ENCODE measurements at places on chromosomes 12 and 14.

DNA sequence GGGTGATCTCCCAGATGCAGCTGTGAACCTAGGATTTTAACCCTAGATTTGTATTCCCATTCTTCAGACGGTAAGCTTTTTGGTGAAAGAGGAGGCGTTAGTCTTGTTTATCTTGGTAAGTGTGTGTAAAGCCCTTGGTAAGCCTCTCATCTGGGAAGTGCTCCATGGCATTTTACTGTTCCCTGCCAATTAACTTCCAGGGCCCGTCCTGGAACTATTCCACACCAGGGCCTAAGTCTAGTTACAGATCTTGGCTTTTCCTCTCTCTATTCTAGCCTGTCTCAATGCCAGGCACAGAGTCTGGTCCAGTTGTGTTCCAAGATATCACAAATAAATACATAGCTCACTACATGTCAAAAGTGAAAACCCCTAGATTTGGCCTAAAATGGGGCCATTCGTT, 42.4 kb downstream of the YEATS4 start:
- DNase-seq = no peak

- DNase-seq = no peak
Measured at GRCh38 chr14:36975834-36976233, 196.6 kb downstream of the SLC25A21 start.

- no peak for DNase-seq
Measured at GRCh38 chr12:2854669-2855453, 2.0 kb downstream of the TEX52 start.

GRCh38 chr12:18905134-18905533, 167.2 kb downstream of the CAPZA3 start:
- DNase-seq = no peak

- no peak for DNase-seq
Measured at GRCh38 chr12:127284021-127284420, 982.9 kb upstream of the TMEM132C start.

GRCh38 chr14:81363746-81364378, 36.3 kb downstream of the STON2 start:
- no peak for DNase-seq

- no peak for DNase-seq
Measured at GRCh38 chr12:8995021-8995775, 5.9 kb downstream of the KLRG1 start.

GRCh38 chr14:69315301-69315700, 55.3 kb downstream of the GALNT16 start:
- DNase-seq = no peak

- no peak for DNase-seq
Measured at GRCh38 chr12:105723066-105723465, 392.6 kb downstream of the C12orf75 start.

- no peak for DNase-seq
Measured at GRCh38 chr12:96183734-96184370, 10.3 kb upstream of the ELK3 start.

DNA sequence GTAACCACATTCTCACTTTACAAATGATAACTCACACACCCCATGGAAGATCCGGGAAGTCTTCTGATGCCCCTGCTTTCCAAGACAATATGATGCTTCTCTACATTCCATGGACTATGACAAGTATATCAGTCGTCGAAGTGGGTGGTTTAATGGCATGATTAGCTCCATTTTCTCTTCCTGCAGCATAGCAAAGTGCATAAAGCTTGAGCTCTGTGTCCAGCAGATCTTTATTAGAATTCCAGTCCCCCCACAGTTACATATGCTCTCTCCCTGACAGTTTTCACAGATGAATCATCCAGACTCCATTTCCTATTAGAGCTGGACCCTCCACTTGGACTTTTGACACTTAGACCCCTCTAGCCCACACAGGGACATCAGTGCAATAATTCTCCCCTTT, 174.9 kb downstream of the BCAT1 start:
- DNase-seq = no peak

DNA sequence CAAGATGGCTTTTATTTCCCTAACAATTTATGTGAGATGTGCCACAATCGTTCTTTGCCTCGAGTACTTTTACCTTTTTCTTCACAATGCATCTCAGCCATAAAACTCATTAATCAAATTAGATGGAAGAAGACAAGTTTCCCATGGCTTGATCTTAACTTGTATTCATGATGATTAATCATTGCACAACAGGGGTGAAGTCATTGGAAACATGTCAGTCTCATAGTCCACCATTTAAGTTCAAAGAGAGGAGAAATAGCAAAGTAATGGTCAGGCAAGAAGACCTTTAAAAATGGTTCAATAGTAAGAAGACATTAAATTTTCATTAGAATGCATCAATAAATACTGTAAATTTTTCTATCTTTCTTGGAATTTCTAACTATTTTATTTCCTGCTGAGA, 136.3 kb downstream of the FOXG1 start:
- no peak for DNase-seq

DNA sequence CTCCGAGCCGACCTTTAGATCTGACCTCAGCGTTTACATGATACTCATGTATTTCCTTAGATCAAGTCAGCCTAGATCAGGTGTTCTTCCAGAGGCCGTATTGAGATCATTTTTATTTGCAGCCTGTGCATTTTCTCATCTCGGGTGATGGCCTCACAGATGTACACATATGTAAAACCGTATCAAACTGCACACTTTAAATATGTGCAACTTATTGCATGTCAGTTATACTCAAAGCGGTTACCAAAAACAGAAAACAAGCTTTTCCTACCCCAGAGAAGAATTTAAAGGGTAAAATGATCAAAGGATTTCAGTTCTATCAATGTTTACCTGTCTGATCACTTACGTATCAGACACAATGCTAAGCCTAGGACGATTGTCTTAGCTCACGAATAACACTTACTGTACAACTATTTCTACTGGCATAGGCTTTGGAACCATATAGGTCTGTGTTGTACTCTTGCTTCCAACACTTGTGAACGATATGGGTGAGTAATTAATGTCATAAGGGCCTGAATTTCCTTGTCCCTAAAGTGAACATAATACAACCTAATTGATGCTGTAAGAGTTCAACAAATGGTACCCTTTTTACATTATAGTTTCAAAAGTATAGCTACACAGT, 628 bp upstream of the LLPH start:
- DNase-seq = no peak

- no peak for DNase-seq
Measured at GRCh38 chr12:78835493-78835892, 29.1 kb upstream of the SYT1 start.

DNA sequence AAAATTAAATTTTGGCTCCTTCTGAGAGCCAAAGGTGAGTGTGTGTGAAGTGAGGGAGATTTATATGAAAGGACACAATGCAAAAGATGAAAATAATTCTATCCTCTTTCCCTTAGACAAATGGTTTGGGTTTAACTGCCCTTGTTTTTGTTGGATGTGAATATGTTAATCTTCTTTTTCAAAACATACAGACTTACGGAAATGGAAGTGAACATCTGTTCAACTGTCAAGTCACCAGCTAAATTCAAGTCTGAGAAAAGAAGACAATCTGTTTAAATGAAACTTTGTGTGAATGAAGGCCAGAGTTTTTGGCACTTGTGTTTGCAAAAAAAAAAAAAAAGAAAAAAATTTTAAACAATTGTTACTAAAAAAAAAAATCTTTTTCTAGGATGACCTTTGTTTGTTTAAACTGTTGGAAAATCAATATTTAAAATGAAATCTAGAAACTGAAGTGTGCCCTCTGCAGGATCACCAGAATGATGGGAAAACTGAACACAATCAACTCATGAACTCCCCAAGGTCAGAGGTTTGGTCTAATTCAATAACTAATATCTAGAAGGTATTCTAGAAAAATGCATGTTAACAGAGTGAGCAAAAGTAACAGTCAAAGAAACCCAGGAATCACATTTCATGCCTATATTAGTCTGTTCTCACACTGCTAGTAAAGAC, 448.8 kb downstream of the FLRT2 start:
- no peak for DNase-seq

- no peak for DNase-seq
Measured at GRCh38 chr14:104442107-104442551, 137.4 kb upstream of the C14orf180 start.

GRCh38 chr12:66049538-66050282, 80.8 kb downstream of the LLPH start:
- no peak for DNase-seq

DNA sequence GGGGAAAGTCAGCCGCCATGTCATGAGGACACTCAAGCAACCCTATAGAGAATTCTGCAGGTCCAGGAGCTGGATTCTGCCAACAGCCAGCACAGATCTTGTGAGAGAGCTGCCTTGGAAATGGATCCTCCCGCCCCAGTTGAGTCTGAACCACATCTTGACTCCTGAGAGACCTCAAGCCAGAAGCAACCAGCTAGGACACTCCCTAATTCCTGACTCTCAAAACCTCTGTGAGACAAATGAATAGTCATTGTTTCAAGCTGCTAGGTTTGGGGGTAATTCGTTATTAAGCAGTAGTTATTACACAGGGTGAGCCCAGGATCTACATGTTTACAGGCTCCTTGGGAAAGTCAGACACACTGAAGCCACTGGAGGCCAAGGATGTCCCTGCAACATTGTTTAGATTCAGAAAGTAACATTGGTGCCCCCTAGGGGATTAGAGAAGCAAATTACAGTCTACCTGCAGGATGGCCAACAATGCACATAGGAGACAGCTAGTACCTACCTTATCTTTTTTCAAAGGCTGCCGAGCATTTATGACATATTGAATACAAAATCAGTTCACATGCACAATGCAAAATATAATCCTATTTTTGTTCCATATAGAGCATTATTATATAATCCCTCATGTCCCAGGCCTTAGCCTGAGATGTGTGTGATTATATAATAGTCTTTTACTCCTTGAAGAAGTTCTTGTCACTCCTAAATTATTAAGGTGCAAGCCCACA, 57.9 kb upstream of the FICD start:
- no peak for DNase-seq

GRCh38 chr14:90168425-90169105, 87.8 kb upstream of the PSMC1 start:
- DNase-seq = no peak

DNA sequence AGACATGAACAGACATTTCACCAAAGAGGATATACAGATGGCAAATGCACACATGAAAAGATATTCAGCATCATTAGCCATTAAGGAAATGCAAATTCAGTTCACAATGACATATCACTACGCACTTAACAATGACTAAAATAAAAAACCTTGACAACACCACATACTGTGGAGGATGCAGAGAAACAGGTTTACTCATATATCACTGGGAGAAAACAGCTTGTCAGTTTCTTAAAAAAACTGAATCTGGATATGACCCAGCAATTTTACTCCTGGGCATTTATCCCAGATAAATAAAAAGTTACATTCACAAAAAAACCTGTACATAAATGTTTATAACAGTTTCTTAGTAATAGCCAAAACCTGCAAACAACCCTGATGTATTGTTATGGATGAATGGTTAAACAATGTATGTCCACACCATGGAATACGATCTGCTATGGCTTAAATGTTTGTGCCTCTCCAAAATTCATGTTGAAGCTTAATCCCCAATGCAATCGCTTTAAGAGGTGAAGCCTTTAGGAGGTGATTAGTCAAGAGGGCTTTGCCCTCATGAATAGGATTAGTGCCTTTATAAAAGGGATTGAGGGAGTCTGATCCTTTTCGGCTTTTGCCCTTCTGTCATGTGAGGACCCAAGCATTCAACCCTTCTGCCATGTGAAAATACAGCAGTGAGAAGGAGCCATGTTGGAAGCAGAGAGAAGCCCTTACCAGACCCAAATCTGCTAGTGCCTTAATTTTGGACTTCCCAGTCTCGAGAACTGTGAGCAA, 36.0 kb upstream of the PPP4R3A start:
- no peak for DNase-seq

- DNase-seq = no peak
Measured at GRCh38 chr12:58540480-58541299, 379.6 kb downstream of the LRIG3 start.

DNA sequence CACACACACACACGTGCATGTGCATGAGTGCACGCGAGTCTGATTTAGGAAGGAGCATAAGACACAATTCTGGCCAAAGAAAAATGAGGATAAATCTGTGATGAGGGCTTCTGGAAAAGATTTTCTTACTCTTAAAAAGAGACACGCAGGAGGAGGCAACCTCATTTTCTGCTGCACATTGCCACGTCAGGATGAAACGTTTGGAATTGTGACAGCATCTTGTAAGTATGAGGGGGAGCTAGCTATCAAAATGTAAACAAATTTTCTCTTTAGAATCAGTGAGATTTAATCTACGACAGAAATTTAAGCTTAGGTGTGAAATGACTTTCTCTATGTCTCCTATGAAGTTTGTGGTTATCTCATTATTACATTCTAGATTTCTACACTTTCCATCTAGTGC, 31.1 kb upstream of the NUBPL start:
- no peak for DNase-seq

DNA sequence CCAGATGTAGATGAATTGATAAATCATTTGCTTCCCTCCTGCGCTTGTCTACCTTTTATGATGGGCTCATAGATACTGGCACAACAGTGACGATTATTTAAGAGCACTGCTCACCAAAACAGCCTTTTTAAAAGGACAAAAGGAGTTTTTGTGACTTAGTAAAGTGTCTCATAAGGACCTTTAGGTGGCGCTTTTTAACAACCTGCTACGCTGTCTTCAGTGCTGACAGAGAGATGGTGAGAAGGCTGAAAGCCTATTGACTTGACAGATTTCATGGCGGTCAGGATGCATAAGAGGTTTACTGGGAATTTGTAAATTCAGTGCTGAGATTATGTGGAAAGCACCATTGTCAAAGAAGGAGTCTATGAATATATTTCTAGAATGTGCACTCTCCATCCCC, 87.6 kb downstream of the SLC15A5 start:
- no peak for DNase-seq

DNA sequence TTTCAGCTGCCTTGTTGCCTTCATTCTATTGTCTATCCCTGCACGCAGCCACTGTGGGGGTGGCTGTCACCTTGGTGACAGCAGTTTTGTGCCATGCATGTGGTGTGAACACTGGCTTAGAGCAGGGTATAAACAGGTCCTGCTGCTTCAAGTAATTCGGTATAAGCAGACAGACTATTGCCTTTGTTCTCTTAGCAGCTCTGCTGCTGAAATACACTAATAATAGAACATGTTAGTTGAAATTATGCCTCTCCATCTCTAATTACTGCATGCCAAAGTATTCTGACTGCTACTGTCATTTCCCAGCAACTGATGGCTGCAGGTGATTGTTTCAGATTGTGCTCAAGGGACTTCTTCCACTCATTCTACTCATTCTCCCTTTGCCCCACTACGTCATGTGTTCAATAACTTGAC, 34.6 kb downstream of the PTPRO start:
- no peak for DNase-seq

GRCh38 chr12:109476807-109477184, 304 bp downstream of the KCTD10 start:
- DNase-seq = no peak

GRCh38 chr14:102421411-102422057, 58.8 kb downstream of the TECPR2 start:
- no peak for DNase-seq

DNA sequence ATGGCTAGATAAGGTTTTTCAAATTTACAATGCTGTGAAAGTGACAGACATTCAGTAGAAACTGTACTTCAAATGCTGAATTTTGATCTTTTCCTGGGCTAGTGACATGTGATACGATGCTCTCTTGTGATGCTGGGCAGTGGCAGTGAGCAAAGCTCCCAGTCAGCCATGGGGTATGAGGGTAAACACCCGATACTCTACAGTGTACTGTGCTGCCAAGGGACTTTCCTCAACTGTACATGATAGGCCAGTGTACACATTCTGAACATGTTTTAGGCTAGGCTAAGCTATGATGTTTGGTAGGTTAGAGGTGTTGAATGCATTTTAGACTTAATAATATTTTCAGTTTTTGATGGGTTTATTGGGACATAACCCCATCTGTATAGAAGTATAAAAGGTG, 17.6 kb downstream of the MBIP start:
- no peak for DNase-seq

GRCh38 chr12:107560165-107560898, 125.3 kb upstream of the PWP1 start:
- DNase-seq = no peak

All from stimulated activated CD8-positive, alpha-beta memory T cell treated with anti-CD3 and anti-CD28 coated beads, Interleukin-12 subunit alpha, Interleukin-12 subunit beta, amount 100 ng/mL, for 4 hours (primary cell).